Endothelial cell (in vitro differentiated cells): ENCODE measurements at places on chromosomes 11 and 22. TPM values are rescaled to one million over a fixed set of nuclear protein-coding genes. Genes with fewer than 3 reads are reported as not detected.

DNA sequence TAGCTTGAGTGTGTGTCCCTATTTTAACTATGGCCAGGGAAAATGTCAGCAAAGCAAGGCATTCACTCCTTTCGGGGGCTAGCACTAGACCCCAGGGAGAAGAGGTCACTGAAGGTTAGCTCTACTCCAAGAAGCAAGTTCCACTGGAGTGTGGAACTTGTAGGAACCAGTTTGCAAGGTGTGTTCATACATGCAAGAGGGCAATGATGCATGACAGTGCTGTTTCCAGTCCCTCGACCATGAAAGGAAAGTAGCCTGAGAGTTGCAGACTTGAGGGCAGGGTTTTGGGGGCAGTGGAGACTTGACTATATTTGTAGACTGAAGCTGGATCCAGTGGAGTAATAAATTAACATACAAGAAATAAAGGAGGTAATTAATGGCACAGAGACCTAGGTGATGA, 21.6 kb upstream of the SLC36A4 start:
- DNase-seq = no peak

- no peak for DNase-seq
Measured at GRCh38 chr11:128242451-128242850, 344.9 kb downstream of the ETS1 start.

Gene RAC2
- 16.6 TPM for total RNA-seq

- DNase-seq = no peak
Measured at GRCh38 chr22:18075101-18075719, 2.6 kb upstream of the PEX26 start.

GRCh38 chr11:15864026-15864805, 492.1 kb downstream of the SOX6 start:
- no peak for DNase-seq
